ENCODE measurements at places on chromosomes 11 and 22.
A peak's percentile ranks its signal among the peaks of the same experiment; 100 is the strongest.

GRCh38 chr22:47206666-47207218, 444.3 kb downstream of the TBC1D22A start:
- no peak for DNase-seq

DNA sequence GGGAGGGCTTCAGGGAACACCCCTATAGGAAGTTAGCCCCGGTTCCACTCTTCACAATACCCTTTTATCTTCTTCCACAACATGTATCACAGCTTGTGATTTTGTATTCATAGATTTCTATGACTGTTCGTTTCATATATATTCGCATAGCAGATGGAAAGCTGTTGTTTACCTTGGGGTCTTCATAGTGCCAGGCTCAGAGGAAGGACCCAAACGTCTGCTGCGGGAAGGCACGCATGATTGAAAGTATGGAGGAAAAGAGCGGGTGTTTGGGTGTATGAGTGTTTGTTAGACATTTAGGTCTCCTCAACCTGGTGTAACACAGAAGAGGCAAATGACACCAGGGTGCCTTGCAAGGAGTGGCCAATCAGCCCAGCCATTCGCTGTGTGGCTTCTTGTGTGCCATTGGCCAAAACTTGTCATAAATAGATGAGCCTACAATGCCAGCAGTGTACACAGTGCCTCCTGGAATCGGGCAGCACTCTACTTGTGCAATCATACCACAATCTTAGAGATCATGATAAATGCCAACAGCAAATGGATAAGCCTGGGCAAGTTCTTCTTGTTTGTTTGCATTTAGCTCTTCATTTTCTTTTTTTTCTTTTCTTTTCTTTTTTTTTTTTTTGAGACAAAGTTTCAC, 10.9 kb upstream of the ADA2 start:
- no peak for DNase-seq

DNA sequence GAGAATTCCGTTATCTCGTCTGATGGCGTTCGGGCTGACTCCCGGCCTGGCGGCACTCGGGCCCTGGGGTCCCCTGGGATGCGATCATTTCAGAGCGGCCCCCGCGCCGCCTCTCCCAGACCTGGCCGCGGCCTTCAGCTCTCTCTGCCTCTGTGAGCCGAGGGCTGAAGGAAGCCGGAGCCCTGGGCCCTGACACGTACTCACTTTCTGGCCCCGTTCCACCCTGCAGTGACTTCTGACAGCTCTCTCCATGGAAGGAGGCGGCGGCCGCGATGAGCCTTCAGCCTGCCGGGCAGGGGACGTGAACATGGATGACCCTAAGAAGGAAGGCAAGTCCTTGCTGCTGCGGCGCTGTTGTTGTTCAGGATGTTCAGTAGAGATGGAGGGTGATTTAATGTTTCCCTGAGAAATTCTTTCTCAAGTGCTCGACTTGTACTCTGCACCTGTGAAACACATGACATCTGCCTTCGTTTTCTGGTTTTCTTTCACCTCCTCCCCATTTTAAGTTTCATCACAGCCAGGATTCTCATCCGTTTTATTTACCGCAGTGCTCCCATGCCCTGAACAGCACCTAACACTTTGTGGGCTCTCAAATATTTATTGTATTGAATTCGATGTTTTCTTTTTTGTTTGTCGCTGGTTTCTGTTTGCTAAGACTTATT, 612 bp downstream of the GTSE1 start:
- DNase-seq = no peak

GRCh38 chr11:63923319-63923718, 6.4 kb upstream of the RCOR2 start:
- no peak for DNase-seq

GRCh38 chr11:6219359-6219758, 14.0 kb downstream of the C11orf42 start:
- no peak for DNase-seq

GRCh38 chr11:110243791-110244190, 52.6 kb downstream of the RDX start:
- DNase-seq = no peak

- DNase-seq = peak; percentile 67
These were observed 34.1 kb upstream of the CALCA start for GRCh38 chr11:15006139-15006759.

DNA sequence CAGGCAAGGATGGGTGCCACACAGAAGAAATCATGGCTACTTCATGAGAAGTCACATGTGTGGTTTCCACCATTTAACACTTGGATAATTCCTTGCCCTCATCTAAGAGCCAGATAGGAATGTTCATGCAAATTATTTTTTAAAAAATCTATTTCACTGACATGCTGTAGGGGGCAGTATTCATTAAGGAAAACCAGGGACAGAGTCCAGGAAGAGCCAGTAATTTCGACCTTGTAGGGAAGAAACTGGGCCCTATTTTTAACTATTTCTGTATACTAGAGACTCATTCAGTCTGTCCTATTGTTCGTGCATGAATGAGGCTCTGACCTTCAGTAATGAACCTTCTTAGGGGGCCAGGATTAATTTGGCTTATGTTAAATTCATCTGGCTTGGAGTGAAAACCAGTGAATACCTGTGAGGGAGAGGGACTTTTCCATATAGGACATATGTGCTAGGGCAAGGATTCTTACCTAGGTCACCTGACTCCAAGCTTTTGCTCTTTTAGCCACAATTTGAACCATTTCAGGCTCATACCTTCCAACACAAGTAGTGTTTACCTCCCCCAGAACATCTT, 192.7 kb downstream of the NAV2 start:
- peak; percentile 55 for DNase-seq

GRCh38 chr11:88164320-88164719, 10.9 kb downstream of the RAB38 start:
- no peak for DNase-seq

DNA sequence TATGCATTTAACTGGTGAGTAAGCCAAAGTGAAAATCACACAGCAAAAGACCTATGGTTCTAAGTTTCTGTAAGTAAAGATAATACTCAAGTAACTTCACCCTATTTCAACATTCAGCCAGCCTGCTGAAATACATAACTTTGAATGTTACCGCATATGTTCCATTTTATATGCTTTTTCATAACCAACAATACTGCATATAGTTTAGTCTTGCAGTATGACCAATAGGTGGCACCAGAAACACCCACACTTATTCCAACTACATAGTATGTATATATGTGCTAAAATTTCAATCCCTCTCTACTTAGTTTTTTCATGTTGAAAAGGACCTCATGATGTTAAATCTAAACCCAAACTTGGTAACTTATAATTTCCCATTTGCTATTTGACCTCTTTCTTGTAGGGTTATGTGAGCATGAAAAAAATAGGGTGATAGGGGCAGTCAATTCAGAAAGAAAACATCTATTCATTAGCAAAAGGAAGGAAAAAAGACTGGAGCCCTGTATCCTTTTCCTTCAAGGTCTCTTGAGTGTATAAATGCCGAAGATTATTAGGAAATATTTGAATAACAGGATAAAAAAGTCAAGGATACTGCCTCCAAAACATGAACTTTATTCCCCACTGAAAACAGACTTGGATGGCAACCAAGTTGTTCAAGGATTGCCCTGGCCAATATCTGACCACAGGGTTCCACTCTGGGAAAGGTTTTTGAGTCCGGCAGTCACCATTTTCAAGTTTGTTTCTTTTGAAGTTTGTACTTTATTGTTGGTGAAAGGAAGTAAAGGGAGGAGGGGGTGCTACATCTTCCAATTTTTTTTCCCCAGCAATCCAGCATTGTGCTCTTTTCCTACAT, 23.8 kb upstream of the FZD4 start:
- peak; percentile 29 for DNase-seq

GRCh38 chr11:119742263-119742861, 13.4 kb upstream of the NECTIN1 start:
- DNase-seq = no peak

DNA sequence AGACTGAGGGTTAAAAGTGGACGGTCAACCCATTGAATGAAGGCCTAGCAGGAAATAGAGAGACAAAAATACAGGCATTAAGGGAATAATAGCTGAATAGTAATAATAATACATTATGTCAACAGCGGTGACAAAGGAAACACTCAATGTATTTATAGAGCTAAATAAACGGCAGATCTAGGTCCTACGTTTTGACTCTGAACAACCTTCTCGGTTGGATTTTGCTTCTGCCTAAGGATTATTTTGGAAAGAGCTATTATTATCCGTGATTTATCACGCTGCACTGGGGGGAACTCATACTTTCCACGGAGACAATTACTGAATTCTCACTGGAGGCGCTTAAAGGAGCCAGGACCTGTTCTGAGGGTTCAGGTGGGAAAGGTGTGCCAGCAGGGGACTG, 118.2 kb upstream of the KIRREL3 start:
- DNase-seq = no peak

DNA sequence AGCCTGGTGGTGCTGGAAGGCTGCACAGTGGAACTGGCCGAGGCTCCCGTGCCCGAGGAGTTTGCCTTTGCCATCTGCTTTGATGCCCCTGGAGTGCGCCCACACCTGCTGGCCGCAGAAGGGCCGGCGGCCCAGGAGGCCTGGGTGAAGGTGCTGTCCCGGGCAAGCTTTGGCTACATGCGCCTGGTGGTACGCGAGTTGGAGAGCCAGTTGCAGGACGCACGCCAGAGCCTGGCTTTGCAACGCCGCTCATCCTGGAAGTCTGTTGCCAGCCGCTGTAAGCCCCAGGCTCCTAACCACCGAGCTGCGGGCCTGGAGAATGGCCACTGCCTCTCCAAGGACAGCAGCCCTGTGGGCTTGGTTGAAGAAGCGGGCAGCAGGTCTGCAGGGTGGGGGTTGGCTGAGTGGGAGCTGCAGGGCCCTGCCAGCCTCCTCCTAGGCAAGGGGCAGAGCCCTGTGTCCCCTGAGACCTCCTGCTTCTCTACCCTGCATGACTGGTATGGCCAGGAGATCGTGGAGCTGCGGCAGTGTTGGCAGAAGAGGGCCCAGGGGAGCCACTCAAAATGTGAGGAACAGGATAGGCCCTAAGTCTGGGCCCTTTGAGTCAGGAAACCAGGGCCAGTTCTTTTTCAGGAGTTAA, 1.9 kb upstream of the SMDT1 start:
- no peak for DNase-seq

DNA sequence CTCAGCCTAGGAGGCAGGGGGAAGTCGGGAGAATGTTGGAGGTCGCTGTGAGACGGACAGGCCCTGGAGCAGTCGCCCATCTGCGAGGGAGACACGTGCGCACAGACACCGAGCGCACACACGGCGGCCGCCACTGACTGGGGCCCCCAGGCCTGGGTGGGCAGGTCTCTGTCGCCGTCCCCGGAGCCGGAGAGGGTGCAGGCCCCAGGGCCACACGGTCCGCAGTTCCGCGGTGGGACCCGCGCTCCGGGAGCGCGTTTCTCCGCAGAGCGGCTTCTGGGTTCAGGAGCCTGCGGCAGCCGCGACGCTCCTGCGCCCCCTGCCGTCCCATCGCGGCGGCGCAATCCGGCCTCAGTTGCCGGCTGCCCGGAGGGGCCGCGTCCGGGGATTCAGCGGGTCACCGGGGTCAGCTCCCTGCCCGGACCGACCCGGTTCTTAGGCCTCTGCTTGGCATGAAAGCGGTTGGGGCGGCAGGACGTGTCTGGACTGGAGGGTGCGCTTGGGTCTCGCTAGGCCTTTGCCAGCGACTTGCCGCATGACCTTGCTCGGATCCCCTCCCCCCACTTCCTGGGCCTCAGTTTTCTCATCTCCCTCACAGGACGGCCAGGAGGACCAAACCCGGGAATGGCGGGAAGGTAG, 31.2 kb downstream of the PDE2A start:
- DNase-seq = peak; percentile 54

- no peak for DNase-seq
These were observed 5.9 kb downstream of the INCENP start for GRCh38 chr11:62129590-62130282.

- no peak for DNase-seq
These were observed 9.3 kb downstream of the MS4A3 start for GRCh38 chr11:60065801-60066200.

DNA sequence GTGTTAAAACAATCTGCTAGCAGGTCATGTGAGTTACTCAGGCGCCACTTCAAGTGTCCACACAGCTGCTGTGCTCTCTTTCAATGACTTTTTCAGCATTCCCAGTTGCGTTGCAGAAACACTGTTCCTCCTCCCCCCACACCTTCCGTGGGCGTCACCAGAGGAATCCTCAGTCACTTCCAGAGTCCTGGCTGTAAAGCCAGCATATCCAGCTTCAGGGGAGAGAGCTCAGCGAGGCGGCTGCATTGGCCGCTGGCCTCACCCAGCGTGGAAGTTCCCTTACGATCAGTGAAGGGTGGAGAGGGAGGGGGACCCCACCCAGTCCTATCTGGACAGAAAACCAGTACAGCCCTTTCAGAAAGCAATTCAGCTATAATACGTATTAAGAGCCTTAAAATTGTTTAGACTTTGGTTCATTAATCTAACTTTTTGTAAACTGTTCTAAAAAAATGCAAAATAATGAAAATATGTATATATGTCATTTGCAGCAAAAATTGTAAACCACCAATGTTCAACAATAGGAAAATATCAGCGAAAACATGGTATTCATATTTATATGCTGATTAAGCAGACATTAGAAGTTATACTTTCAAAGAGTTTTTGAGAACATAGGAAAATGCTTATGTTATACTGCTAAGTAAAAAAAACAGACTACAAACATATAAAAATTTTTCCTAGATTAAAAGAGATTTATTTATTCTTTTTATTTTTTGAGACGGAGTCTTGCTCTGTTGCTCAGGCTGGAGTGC, 2.8 kb upstream of the ANO9 start:
- DNase-seq = peak; percentile 41

GRCh38 chr22:43147821-43148220, 3.5 kb upstream of the TSPO start:
- no peak for DNase-seq

DNA sequence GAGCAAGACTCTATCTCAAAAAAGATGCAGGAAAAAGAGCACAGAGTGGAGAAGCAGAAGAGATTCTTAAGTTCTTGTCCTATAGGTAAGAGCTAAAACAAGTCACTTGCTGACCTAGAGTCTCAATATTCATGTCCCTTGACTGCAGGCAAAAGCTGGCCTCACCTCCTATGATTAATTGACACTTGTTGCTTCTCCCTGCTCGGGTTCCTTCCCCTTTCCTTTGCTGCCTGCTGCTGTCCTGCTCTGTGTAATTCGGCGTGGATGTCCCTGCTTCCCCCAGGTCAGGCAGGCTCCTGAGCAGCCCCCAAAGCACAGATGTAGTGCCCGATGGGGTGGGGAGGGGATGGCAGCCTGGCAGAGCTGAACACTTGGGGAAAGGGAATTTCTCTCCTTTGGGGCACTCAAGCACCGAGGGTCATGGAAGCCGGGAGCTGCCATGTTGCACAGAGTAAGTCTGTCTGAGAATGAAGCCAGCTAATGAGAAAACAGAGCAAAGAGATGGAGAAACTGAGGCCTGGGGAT, 60.8 kb upstream of the NUP50 start:
- no peak for DNase-seq

- DNase-seq = peak; percentile 60
These were observed 86.6 kb downstream of the DGCR2 start for GRCh38 chr22:19035474-19036228.

DNA sequence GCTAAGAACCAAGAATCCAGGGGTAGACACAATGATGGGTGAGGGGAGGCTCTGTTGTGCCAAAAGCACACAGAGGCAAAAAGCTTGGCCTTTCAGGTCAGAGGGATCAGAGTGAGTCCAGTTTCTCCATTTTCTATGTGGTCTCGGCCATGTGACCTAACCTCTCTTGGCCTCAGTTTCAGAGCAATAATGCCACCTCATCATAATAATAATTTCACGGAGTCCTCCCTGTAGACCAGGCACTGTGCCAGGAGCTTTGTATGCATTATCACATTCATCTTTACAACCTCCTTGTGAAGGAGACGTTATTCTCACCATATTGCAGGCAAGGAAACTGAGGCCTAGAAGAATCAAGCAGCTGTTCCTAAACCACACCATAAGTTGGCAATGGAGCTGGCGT, 120.2 kb downstream of the WT1 start:
- DNase-seq = no peak

All from NCI-H1105 treated with DMSO at 0.1 percent for 48 hours (cell line).